ENCODE measurements at places on chromosomes 4 and X.
A peak's percentile ranks its signal among the peaks of the same experiment; 100 is the strongest.

DNA sequence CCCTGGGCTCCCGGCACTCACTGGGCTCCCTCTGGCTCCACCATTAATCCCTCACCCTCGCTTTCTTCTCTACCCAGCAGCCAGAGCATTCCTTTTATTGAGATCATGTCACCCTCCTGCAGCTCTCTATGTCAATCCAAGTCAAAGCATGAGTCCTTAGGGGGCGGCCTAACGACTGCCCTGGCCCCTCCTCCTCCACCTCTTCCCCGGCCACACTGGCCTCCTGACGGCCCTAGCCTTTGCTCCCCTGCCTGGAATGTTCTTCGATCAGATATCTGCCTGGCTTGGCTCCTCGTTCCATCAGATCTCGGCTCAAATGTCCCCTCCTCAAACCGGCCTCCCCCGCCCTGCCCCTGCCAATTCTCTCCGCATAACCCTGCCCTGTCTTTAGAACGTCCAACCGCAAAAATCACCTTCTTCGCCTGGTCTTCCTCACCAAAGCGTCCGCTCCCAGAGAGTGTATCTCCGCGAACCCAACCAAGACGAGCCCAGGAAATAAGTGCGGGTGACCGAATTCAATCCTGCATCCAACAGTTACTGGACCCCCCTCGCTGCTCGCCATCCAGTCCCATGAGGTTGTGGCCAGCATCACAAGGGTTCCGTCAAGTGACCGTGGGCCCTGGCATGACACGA lies 722 bp upstream of the PNCK start:
- DNase-seq, result no peak

DNA sequence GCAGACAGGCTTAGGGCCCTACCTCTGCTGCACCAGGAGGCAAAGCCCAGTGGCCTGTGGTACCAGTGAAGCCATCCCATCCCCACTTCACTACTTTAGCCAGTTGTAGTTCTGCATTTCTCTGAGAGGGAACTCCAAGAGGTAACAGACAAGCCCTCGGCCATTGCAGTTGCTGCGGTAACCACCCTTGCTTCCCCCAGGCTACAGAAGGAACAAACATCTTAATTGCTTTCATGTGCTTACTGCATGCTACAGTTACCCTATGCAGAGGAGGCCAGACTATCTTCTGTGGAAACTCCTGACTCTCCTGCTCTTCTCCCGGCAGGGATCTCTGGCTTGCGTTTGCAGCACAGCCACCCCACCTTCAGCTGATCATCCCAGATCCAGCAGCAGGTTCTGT lies 67.8 kb downstream of the SPIN4 start:
- peak; percentile 25 for DNase-seq

DNA sequence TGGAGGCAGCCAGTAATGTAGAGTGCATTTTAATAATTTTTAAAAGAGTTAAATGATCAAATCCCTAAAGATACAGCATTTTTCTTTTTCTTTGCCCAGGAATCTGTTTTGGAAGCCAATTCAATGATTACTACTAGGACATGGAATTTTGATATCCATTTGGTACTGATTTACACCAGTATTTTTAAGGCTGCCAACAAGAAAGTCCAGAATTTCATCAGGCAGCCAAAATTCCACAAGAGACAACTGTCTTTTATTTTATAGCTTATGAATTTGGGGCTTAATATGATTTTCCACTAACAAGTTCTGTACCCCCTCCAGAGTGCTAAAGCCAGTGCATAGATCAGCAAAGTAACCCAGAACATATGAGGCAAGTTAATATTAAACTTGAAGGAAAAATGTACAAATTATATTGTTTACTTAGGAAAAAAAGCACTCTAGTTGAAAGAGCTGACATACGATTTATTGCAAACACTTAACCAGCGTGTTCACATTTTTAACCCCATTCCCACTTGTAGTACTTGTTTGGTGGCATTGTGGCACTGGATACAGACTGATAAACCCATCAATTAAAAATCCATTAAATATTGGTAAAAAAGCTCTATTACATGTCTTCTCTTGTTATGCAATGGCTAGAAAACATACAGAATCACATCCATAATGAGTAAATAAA lies 259.7 kb downstream of the DCHS2 start:
- no peak for DNase-seq

GRCh38 chr4:168361365-168362024 lies 42.9 kb upstream of the DDX60 start:
- no peak for DNase-seq

- DNase-seq, result peak; percentile 6
Observed at GRCh38 chr4:162865102-162865501, 301.6 kb downstream of the NAF1 start.

DNA sequence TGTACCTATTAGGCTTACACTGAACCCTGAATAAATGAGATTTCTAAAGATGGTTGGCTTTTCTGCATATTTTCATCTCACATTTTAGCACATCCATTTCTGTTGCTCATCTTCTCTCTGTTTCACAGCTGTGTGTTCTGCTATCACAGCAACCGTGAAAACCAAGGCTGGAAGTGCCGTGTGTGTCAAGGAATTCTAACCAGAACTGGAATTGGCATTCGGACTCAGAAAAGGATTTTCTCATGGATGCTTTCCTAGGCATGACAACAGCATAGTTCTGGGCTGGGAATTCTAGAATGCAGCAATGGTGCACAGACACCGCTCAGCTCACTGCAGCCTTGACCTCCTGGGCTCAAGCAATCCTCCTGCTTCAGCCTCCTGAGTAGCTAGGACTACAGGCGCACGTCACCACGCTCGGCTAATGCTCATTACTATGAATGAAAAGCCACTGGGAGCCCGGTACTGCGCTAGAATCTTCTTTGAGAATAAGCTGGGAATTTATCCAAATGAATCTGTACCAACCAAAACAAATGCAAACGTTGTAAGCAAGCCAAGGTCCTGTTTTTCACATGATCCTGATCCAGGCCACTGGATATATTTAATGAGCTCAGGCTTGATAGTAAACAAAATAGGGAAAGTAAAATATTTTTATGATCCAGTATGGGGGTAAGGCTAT lies 105.2 kb downstream of the RBM47 start:
- no peak for DNase-seq

- no peak for DNase-seq
Observed at GRCh38 chr4:13162886-13163285, 321.3 kb downstream of the RAB28 start.

- peak; percentile 70 for DNase-seq
Observed at GRCh38 chr4:39305912-39306677, 60.1 kb downstream of the RFC1 start.

DNA sequence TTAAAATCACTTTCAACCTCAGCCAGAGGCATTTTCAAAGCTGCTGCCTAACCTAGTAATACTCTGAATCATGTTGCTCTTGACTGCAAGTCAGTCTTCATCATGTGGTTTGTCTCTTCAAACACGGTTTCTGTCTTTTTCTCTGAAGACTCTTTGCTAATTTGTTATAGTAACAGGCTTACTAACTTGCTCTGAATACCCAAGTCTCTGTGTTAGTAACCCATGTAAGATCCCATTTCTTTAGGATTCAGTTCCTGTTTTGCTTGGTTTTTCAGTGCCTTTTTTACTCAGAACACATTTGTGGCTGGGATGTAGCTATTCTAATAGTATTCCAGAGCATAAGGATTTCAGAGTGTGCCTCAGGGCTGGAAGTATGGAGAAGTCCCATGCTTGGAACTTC lies 1450.6 kb upstream of the IGFBP7 start:
- no peak for DNase-seq

GRCh38 chr4:137345597-137345996 lies 186.7 kb downstream of the PCDH18 start:
- DNase-seq, result no peak

- DNase-seq, result no peak
Observed at GRCh38 chr4:957581-958313, 15.6 kb downstream of the DGKQ start.

DNA sequence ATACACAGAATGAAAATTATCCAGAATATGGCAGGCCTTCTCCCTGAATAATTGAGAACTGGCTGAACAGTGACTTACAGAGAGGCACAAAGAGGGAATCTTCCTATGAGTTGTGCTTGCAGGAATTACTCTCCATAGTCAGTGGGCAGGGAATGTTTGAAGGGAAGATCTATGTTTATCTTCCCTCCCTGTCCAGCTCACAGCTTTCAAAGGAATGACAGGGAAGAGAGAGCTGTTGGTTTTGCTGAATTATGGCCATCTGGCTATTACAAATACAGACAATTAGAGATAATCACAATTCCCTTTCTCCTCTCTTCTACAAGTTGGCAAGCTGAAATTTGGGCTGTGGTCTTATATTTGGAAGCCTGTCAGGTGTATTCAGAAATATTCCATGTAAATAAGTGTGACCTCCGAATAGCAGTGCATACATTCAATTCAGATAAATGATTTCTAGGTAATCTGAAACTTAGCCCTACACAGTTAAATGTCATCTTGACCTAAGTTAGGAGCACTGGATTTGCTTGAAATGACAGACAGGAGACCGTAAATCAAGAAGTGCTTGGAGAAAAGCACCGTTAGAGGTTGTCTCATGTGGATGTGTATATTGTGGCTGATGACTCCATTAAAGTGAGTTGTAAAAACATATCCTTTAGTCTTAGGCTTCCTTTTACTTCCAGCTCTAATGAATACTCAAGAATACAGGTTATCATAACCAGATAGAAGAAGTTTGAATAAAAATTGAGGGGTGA lies 136.8 kb downstream of the C4orf33 start:
- no peak for DNase-seq

DNA sequence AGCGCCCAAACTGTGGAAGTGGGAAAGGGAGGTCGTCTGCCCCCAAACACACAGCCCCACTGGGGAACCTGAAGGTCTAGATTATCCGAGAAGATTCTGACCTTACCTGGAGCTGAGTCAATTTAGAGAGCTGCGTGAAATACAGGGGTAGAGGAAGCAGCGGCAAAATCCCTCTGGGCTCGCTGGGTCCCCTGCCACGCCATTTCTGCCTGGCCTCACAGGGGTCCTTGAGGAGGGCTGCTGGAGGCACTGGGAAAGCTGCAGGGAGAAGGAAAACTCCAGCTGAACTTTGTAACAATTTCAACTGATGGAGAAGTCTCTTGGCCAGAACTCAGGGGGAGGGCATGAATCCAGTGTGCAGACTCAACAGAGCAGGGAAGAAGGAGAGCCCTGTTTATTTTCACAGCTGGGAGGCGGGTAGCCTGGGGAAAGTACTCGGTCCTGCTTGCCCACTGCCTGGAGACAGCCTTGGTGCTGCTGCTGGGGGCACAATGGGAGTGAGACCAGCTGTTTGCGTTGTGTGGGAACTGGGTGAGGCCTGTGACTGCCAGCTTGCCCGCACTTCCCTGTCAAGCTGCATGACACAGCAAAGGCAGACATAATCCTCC lies 93.2 kb upstream of the MAPK10 start:
- DNase-seq, result peak; percentile 21

DNA sequence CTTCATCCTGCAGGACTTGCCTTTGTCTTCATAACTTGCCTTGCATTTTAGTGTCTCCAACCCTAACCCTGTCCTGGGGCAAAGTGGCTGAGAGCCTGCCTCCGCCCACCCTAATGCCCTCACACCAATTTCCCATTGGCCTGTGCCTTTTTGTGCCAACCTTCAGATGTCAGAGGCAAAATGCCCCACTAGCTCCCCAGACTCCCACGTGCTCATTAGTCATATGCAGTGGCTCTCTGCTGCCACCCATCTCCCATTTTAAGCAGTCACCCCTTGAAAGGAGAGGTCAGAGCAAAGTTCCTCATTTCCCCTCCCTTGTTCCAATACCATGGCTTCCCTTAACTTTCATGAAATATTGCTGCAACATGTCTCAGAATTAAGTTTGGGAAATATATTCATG lies 74.8 kb upstream of the PASD1 start:
- peak; percentile 64 for DNase-seq

GRCh38 chr4:17654701-17655100 lies 40.3 kb downstream of the MED28 start:
- no peak for DNase-seq

GRCh38 chr4:114364857-114365256 lies 233.8 kb upstream of the UGT8 start:
- no peak for DNase-seq

GRCh38 chr4:155667222-155667567 lies 547 bp downstream of the GUCY1A1 start:
- DNase-seq, result peak; percentile 86

GRCh38 chr4:107497054-107497453 lies 223.0 kb downstream of the PAPSS1 start:
- DNase-seq, result no peak

- DNase-seq, result no peak
Observed at GRCh38 chr4:184850431-184851199, 24.8 kb upstream of the ACSL1 start.

- no peak for DNase-seq
Observed at GRCh38 chr4:133465022-133465421, 315.9 kb downstream of the PCDH10 start.

- no peak for DNase-seq
Observed at GRCh38 chrX:146448791-146449190, 360.8 kb upstream of the CXorf51B start.

DNA sequence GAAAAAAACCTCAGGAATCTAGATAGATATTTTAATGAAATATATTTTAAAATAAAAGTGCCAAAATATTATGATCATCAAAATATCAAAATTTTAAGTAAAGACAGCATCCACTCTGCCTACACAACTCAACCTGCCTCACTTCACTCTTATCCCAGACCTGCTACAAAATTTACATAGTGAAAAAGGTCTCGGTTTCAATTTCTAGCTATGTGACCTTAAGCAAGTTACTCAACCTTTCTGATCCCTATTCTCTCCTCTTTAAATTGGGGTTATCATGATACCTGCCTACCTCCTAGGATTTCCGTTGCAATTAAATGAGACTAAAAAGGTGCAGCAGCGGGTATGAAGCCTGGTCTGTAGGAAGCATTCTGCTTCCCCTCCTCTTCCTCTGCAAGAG lies 72.9 kb downstream of the FAM114A1 start:
- DNase-seq, result no peak

- DNase-seq, result peak; percentile 97
Observed at GRCh38 chr4:148056879-148057278, 325.0 kb downstream of the ARHGAP10 start.

- DNase-seq, result no peak
Observed at GRCh38 chrX:150605603-150606002, 37.2 kb downstream of the MTM1 start.

DNA sequence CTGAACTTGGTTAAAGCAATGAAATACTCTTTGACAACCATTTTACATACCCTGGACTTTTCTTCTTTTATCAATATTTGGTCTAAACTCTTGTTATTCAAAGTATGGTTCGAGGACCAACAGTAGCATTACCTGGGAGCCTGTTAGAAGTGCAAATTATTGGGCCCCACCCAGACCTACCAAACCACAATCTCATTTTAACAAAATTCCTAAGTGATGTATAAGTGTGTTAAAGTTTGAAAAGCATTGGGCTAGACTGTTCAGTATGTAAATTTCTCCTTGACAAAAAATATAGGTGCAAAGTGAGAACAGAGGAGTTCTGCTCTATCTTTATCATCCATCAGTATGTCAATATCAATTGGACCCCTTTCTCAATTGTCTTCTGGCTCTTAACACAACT lies 67.1 kb downstream of the PGRMC1 start:
- no peak for DNase-seq

DNA sequence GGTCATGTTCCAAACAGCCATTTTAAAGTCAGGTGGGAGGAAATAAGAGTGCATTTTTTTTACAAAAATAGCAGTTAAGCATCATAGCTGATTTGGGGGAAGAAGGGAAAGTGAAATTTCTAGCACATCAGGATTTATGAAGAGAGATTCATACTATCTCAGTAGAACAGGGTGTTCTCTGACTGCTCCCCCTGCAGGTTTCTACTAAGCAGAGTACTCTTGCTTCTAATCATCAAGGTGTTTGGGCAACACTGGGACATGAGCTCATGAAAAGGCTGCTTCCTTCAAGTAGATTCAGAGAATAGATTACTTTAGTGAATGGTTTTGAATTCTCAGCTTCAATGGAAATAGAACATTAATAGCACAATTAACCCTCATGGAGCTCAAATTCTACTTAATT lies 591.4 kb upstream of the PCDH10 start:
- peak; percentile 1 for DNase-seq

Data from hematopoietic multipotent progenitor cell treated with erythropoietin and hydrocortisone succinate and interleukin-3 and kit ligand, for 4 days (in vitro differentiated cells).